NCI-H1694 treated with DMSO at 0.1 percent for 48 hours (cell line): ENCODE measurements at places on chromosomes 3 and 15.

DNA sequence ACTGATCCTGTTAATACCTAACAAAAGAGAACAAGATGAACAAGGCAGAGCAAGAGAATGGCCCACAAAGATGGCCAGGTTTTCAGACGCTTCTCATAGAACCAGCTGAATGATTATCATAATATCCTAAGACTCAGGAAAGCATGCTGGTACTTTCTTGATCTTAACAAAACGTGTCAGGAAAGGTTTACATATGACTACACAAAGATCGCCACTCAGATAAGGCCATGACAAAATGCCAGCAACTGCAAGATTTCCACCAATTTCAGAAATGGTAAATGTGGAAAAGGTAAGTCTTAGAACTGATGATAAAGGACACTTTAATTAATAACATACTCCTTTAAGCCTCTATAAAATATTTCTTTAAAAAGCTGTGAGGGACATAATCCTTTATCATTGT lies 108.8 kb downstream of the DLG1 start:
- DNase-seq = no peak

- no peak for DNase-seq
These were observed 9.0 kb upstream of the ZBED2 start for GRCh38 chr3:111604119-111604518.

DNA sequence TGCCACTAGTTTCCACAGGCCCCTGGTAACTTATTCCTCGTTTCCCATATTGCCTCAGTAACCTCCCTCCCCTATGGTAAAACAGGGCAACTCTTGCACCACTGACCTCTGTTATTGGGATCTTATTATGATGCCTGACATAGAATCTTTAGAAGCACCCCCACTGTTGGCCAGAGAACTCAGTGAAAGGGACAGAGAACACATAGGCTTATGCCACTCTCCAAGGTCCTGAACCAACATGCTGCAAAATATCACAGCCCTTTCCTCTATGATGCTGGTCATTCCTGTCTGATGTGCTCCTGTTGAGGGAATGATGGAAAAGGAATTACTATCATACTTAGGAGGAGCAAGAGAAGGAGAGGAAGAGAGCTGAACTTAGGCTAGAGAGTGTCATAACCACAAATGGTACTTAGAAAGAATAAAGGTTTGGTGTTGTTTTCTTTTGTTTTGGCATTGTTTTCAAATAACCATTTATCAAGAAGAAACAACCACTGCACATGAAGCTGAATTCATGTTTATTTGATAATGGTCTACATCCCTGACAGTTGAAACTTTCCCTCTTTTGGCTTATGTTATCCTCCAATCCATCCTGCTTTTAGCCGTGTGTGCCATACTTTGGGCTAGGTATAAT lies 330.2 kb downstream of the EPHB1 start:
- no peak for DNase-seq

DNA sequence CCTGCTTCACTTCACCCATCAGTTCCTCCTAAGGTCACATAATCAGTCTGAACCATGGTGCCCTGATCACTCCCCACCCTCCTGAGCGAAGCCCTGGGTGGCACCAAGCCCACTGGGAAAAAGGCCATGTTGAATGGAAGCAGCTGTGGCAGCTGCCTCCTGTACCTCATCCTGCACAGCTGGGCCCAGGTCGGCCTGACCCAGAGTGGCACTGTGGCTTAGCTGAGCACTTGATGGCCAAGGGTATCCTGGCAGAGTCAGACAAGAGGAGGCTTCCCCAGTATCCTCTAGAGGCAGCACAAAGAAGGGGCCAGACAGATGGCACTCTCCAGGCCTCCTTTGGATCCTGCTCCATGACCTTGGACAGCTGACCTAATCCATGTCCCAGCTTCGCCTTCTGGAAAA lies 68.4 kb downstream of the TLE3 start:
- no peak for DNase-seq

DNA sequence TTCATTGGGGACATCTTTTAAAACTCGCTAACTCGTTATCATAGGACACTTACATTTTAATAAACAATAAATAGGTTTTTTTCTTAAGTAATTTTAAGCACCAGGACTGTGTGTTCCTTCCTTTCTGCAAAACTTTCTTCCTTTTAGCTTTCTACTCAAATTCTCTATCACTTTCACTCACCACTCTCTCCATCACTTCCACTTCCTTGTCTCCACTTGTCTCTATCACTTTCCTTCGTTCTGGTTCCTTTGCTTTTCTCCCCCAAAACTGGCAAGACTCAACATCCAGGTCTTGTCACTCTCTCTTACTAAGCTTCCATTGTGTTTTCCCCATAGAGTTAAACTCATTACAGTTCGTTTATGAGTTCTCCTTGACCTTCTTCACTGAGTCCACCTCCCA lies 99.0 kb downstream of the ZPLD1 start:
- DNase-seq = no peak

GRCh38 chr3:11077466-11077865 lies 76.8 kb upstream of the HRH1 start:
- DNase-seq = no peak

- DNase-seq = no peak
These were observed 24.8 kb downstream of the TPRA1 start for GRCh38 chr3:127565711-127566110.

DNA sequence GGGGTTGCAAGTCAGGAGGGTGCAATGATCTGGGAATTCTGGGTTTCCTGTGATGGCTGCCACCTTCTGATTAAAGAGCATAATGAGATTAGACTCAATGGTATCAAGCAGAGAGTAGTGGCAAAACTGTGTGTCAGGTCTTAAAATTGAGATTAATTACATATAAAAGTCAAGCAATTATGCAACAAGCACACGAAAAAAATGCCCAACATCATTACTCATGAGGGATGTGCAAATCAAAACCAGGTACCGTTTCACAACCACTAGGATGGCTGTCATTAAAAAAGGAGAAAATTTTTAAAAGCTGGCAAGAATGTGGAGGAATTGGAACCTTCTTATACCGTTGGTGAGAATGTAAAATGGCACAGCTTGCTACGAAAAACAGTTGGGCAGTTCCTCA lies 205.0 kb downstream of the OSBPL10 start:
- DNase-seq = no peak

- no peak for DNase-seq
These were observed 32.2 kb downstream of the ZDHHC19 start for GRCh38 chr3:196178993-196179379.

- no peak for DNase-seq
These were observed 34.6 kb downstream of the PXYLP1 start for GRCh38 chr3:141266186-141266585.

DNA sequence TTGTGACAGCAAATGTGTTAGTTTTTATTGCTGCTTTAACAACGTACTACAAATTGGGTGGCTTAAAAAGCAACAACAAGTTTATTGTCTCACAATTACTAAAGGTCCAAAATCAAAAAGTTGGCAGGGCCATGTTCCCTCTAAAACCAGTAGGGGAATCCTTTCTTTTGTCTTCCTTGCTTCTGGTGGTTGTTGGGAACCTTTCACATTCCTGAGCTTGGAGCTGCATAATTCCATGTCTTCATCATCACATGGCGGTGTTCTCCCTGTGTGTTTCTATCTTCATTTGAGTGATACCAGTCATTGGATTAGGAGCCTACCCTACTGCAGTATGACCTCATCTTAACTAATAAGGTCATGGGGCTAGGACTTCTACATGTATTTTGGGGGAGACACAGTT lies 7.4 kb downstream of the SPRED1 start:
- DNase-seq = no peak

- no peak for DNase-seq
These were observed 150.3 kb downstream of the TNIK start for GRCh38 chr3:171309906-171310359.

DNA sequence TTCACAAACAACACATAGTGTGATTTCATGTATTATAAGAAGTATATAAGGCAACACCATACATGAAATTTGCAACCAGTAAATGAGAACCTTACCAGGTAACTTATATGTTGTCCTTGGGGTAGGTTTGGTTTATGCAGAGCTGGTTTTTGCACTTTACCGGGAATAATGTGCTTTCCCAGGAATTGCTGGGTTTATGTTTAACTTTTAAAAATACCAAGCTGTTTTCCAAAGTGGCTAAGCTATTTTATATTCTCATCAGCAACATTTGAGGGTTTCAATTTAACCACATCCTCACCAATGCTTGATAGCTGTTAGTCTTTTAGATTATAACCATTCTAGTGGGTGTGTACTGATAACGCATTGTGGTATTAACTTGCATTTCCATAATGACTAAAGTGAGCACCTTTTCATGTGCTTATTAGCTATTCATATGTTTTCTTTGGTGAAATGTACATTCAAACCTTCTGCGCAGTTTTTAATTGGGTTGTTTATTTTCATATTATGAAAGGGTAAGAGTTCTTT lies 71.6 kb downstream of the KY start:
- DNase-seq = no peak

GRCh38 chr3:13546667-13547171 lies 2.2 kb upstream of the FBLN2 start:
- DNase-seq = no peak

- DNase-seq = no peak
These were observed 291.1 kb downstream of the CHL1 start for GRCh38 chr3:487614-488013.

DNA sequence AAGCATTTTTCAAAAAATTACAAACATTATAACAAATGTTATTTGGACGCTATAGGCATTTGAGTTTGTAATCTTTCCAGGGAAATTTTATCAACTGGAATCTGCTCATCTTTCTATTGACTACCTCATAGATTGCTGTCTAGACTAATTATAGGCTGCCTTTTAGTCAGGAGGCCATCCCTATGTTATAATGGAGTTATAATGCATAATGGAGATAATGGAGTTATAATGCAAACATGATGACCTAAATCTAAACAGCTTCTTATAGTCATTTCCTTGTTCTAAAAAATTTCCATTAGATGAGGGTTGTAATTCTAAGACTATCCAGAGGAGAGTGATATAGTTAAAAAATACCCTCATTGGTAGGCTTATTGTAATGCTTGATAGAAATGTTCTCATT lies 226.4 kb downstream of the SI start:
- DNase-seq = no peak

DNA sequence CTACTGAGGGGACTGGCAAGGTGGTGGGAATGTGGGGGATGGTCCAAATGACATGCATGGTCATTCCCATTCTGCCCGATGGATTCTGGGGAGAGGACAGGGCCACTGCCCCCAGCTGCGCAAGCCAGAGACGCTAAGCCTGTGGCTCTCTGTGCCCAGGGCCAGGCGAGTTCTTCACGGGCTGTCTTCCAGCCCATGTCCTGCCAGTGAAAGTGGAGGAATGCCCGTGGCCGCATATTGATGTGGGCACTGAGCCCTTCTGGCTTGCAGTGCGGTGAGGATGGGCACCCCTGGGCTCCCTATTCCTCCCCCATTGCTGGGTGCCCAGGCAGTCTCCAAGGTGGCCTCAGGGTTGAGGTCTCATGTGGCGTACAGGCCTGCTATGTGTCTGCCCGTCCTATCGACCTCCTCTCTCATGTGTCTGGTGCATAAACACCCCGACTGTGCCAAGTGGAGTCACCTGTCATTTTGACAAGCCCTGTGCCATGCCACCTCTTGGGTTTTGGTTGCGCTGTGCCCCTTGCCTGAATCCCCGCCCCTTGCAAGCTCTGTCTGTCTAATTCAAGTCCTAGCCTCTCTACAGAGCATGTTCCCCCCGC lies 116.8 kb downstream of the TMEM266 start:
- DNase-seq = no peak

- no peak for DNase-seq
These were observed 18.7 kb downstream of the SLC33A1 start for GRCh38 chr3:155835341-155836071.

DNA sequence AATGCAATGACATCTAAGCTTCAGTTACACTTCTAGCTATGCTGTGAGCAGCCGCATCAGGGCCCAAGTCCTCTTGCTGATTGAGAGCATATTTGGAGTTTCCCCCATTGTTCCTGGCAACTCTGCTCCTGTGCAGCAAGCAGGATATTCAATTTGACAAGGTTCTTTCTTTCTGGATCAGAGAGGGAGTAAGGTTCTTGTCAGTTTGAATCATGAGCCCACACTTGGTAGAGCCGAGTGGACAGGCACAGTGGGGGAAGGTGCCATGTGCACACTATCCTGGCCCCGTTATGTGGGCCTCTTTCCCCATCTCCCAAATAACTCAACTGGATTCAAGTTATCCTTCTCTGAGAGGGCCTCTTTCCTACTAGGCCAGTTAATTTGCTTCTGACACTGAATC lies 385.4 kb downstream of the ZIC1 start:
- no peak for DNase-seq

GRCh38 chr3:116045314-116045713 lies 400.0 kb downstream of the LSAMP start:
- DNase-seq = no peak

DNA sequence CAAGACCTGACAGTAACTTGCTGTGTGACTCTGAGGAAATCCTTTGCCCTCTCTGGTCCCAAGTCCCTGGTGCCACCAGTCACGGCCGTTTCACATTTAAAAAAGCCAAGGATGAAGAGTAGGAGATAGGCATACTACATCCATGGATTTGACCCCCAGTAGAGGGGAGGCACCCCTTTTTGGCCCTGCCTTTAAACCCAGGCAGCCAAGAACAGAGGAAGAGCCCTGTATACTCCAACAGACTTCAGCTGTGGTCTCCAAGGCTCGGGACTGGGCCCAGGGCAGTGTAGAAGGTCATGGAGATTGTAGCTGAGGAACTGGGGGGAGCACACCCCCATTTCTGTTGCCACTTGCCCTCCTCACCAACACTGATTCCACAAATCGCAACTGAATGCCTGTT lies 3.7 kb downstream of the CAV3 start:
- no peak for DNase-seq

DNA sequence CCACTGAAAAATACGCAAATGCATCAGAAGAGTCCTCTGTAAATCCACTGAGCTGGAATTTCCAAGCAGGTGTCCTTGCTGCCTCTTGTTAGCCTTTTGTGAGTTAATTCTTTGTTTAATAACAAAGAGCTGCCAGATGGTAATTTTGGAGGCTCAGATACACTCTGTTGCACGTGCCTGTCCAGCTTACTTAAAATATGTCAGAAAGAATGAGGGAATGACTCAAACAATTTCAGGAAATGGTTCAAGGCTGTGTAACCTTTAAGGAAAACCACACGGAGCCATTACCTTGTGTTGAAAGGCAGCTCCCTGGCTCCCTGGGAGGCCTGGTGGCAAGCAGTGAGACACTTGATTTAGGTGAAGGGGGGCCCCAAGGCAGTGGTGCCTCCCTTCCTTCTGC lies 302.2 kb upstream of the CTDSPL start:
- DNase-seq = no peak

- no peak for DNase-seq
These were observed 2.2 kb downstream of the NXPE3 start for GRCh38 chr3:101781166-101781565.

DNA sequence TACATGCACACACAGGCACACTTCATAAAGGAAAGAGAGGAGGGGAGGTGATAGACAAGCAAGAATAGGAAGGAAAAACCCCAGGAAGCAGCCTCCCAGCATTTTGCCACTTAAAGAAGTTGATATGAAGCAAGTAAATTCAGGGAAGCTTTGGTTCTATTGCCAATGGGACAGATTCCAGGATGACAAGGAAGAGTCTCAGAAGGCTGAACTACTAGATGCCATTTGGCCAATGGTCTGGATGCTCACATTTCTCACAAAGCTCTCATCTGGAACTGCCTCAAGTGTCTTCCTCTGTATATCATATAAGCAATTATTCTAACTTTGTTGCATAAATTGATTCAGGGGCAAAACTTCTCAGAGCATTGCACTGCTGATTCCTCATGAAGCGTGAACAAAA lies 78.8 kb upstream of the STRIT1 start:
- no peak for DNase-seq
